Cortex of kidney (tissue), 1 donor: ENCODE measurements at places on chromosomes 13 and 19.

- DNase-seq: no peak
Observed at GRCh38 chr13:111555903-111556302, 235.5 kb downstream of the TEX29 start.

DNA sequence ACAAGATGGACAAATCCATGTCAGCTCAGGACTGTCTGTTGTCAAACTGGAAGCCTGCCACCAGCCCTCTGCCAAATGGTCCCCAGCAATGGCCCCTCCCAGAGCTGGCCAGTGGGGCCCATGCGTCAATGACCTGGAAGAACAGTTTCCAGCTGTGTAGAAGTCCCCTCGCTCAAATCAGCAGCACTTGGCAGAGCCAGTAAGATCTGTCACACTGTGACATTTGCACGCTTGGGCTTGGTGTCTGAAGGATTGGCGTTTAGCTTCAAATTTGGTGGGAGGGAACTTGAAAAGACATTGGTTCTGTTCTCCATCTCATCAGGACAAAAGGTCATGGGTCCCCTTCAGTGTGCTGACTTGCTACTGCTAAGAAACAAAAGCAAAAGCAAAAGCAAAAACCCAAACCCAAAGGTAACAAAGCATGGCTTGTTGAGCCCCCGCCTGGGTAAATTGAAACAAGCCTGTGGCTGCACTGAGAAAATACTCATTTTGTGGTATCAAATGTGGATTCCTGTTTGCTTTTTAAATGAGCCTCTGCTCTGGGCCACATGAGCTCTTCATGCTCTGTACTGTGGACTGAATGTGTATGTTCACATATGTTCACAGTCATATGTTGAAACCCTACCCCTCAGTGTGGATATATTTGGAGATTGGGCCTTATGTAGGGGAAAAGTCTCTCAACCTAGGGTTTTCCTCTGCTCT lies 253.6 kb upstream of the MAB21L1 start:
- no peak for DNase-seq

DNA sequence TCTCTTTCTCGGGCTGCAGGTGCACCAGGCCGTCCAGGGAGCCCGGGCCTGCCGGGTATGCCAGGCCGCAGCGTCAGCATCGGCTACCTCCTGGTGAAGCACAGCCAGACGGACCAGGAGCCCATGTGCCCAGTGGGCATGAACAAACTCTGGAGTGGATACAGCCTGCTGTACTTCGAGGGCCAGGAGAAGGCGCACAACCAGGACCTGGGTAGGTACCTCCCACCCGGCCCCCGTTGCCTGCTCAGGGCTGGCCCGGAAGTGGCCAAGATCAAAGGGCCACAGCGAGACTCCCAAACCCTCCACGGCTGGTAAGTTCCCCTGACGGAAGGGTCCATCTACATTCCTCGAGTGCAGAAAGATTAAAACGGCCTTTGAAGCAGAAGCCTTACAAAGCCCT lies 55.1 kb downstream of the RAB20 start:
- DNase-seq: no peak

- DNase-seq: no peak
Observed at GRCh38 chr13:92315265-92315664, 911.3 kb upstream of the GPC6 start.

DNA sequence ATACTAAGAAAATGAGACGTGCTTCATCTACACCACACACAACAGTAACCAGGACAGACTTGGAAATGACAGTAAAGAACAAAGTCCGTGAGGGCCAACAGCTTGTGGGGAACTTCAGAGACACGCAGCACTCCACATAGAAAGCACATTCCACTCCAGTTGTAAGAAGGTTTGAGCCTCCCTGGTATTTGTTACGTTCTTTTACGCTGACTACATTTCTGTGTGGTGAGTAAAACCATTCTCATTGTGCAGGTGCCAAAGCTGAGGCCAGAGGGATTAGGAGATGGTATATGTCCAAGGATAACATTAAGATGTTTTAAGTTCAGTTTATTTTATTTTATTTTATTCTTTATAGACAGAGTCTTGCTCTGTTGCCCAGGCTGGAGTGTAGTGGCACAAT lies 1189.9 kb downstream of the UQCRFS1 start:
- no peak for DNase-seq

- DNase-seq: no peak
Observed at GRCh38 chr13:30607908-30608307, 9.8 kb upstream of the USPL1 start.

DNA sequence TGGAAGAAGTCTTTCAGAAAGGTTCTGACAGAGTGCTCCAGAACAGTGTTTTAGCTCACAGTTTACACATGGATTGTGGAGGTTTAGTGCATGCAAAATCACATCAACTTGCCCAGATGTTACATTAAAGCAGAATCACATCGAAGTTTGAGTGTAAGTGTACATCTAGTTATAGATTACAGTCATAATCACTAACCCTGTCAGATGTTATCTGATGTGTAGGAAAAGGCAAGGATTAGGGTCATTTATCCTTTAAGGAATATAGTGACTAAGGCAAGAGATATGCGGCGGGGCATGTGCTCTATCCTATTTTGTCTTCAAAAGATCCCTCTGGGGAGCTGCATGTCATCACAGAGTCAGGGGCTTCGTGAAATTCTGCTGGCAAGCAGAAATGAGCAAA lies 66.9 kb downstream of the CYSLTR2 start:
- DNase-seq: no peak

DNA sequence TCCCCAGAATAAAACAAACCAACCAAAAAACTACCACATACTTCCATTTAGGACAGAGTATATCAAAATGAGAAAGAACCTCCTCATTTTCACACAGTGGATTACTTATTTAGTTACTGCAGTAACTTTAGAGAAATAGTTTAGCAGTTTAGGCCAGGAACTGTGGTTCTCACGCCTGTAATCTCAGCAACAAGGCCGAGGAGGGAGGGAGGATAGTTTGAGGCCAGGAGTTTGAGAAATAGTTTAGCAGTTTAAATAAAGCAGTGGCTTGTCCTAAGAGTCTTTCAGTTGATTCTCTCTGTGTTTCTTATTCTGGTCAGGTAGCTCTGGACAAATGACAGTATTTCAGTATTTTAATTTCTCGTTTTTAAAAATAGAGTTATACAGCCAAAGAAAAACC lies 9.4 kb downstream of the HMGB1 start:
- DNase-seq: no peak

DNA sequence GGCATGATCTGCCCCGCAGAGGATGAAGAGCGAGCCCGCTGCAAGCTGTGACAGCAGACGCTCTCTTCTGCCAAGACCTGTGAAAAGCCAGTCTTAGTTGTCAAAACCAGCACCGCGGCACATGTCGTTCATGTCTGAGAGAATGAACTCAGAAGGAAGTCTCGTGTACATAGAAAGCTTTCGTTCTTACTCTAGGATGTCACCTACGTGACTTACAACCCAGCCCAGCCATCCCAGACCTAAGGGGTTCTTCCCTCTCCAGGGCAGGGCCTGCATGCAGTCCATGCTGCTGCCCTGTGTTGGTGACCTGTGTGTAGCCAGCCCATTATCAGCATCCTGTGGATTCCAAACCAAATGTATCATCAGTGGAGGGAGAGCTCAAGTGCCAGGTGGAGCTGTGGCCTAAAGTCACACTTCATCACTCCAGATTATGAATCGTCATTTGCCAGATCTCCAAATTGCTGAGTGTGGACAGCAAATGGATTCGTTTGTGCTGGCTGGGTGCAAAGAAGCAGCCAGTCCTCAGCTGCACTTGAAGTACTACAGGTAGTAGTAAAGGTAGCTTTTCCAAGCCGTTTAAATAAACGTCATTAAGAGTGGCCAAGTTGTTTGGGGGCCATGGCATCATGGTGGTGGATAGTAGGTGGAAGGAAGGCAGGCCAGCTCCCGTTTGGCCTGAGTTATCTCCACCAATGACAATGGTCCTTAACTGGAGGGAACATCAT lies 73.9 kb upstream of the GPR183 start:
- no peak for DNase-seq

- no peak for DNase-seq
Observed at GRCh38 chr19:21680671-21681070, 86.7 kb downstream of the ZNF100 start.

- DNase-seq: no peak
Observed at GRCh38 chr13:31794452-31794851, 55.1 kb downstream of the RXFP2 start.

- DNase-seq: no peak
Observed at GRCh38 chr19:6362351-6362801, 1.0 kb downstream of the CLPP start.

- no peak for DNase-seq
Observed at GRCh38 chr13:73671011-73671410, 463.2 kb downstream of the KLF12 start.

- DNase-seq: no peak
Observed at GRCh38 chr19:10262771-10263170, 8.1 kb upstream of the ICAM1 start.

DNA sequence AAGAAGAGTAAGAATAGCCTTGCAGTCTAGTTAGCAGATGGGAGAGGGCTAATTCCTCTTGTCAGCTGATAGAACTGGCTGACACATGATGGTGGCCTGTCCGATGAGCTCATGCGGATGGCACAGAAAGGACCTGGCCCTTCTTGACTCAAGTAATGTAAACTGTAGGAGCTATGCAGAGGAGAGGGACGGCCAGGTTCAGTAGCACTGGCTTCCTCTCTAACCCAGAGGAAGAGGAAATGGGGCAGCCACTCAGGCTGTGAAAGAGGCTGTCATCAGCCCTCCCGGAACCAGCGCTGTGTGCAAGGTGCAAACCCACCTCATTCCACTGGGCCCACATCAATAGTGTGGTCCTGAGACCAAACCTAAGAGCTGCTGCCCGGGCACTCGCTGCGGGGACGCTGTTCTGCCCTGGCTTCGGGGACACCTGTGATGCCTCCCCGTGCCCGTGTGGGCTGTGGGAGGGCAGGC lies 30.8 kb upstream of the USE1 start:
- no peak for DNase-seq

GRCh38 chr13:41995946-41996345 lies 35.0 kb upstream of the VWA8 start:
- DNase-seq: no peak

DNA sequence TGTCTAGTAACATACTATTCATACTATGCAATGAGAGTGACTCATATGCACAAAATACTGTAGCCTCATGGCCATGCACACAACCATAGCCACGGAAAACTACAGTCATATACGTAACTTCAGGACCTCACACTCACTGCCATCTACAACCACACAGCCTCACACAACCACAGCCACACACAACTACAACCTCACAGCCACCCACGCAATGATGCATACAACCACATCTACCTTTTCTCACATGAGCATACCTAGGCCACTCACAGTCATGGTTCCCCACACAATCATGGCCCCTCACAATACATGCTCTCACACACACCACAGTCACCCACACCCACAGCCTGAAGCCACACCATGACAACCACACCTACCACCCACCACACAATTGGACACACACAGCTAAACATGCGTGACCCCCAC lies 8.7 kb upstream of the TNFSF14 start:
- no peak for DNase-seq

- no peak for DNase-seq
Observed at GRCh38 chr13:21639561-21639960, 31.3 kb upstream of the FGF9 start.

GRCh38 chr19:6473647-6474046 lies 7.9 kb downstream of the DENND1C start:
- DNase-seq: no peak

GRCh38 chr13:80262051-80262695 lies 78.8 kb downstream of the SPRY2 start:
- DNase-seq: no peak

DNA sequence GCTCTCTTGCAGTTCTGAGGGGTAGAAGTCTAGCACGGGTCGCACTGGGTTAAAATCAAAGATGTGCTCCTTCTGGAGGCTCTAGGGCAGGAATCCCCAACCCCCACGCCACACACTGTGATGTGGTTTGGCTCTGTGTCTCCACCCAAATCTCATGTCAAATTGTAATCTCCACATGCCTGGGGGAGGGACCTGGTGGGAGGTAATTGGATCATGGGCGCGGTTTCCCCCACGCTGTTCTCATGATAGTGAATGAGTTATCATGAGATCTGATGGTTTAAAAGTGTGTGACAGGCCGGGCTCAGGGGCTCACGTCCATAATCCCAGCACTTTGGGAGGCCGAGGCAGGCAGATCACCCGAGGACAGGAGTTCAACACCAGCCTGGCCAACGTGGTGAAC lies 26.6 kb upstream of the CALM3 start:
- DNase-seq: no peak

DNA sequence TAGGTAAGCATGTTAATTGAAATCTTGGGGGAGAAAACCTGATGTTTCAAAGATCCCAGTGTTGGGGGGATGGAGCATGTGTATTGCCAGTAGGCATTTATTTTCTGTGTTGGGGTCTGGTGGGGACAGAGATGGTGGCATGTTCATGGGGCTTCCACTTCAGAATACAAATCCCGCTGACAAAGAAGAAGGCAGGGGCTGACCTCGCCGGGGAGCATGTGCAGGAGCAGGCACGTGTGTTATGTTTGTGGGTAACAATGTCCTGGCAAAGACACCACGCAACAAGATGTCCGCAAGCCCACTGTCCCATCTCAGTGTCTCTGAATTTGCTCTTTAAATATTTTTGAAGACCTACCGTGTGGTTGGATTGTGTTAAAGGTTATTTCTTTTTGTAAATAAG lies 164.5 kb downstream of the TEX29 start:
- no peak for DNase-seq

DNA sequence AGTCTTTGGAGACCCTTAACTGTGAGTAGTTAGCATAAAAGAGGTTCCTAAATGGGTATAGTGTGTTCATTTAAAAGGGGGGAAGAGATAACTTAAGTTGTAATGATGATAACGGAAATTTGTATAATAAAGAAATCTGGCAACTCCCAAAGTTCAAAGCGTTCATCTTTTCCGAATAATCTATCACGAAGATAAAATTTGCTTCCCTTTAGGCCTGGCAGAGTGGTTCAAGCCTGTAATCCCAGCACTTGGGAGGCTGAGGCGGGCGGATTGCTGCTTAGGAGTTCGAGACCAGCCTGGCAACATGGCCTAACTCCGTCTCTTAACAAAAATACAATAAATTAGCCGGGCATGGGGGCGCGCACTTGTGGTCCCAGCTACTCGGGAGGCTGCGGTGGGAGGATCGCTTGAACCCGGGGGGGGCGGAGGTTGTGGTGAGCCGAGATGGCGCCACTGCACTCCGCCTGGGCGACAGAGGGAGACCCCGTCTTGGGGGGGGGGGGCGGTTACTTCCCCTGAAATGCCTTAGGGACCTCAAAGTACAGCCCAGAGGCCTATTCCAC lies 934 bp downstream of the N4BP2L2 start:
- no peak for DNase-seq

- no peak for DNase-seq
Observed at GRCh38 chr13:26988059-26988769, 183.4 kb downstream of the USP12 start.

GRCh38 chr13:50224534-50224933 lies 209.3 kb downstream of the KCNRG start:
- no peak for DNase-seq

DNA sequence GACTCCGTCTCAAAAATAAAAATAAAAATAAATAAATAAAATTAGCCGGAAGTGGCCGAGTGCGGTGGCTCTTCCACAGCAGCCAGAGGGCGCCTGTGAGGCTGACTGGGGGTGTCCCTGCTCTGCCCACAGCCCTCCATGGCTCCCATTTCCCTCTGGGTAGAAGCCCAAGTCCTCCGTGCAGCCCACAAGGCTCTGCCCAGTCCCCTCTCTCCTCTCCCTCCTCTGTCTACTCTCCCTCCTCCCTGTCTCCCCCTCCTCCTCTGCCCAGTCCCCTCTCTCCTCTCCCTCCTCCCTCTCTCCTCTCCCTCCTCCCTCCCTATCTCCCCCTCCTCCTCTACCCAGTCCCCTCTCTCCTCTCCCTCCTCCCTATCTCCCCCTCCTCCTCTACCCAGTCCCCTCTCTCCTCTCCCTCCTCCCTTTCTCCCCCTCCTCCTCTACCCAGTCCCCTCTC lies 20.4 kb downstream of the MISP start:
- no peak for DNase-seq
